ENCODE measurements at places on chromosomes 6 and 20.

- DNase-seq: no peak
These were observed 206.7 kb upstream of the AGPAT4 start for GRCh38 chr6:161480421-161481155.

GRCh38 chr6:125658136-125658535, 91.3 kb upstream of the HEY2 start:
- DNase-seq: no peak

DNA sequence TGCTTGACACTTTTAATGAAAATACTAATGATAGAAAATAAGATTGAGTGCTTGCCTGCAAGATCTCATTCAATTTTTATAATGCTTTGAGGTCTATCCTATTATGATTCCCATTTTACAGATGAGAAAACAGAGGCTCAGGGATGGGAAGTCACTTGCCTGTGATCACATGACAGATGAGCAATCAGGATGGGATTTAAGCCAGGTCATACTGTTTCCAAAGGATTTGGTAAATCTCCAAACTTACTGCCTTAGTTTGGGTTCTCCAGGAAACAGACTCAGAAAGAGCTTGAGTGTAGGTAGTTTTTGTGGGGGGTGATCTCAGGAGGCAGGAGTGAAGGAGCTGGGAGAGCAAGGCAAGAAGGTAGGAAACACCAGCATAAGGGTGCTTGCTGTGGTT, 456.3 kb downstream of the MAFB start:
- DNase-seq: no peak

DNA sequence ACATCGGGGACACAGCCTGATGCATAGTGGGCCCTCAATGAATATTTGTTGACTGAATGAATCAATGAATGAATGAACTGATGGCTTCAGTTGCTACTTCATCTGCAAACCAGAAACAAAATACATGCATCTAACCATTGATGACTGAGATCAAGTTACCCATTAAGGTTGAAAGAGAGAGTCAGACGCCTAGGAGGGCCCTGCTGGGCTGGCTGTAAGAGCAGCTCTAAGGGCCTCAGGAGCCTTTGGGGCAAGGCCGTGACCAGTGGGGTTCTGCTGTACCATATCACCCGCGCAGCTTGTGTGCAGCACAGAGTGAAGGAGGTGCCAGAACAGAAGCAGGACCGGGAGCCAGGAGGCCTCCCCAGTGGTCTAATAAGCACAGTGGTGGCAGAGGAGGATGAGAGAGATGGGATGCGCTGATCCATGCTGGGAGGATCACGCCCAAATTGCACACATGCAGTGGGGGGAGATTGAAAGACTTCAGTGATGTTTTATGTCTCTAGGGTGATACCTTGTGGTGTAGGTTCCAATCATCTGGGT, 96.1 kb upstream of the KCNG1 start:
- DNase-seq: no peak

DNA sequence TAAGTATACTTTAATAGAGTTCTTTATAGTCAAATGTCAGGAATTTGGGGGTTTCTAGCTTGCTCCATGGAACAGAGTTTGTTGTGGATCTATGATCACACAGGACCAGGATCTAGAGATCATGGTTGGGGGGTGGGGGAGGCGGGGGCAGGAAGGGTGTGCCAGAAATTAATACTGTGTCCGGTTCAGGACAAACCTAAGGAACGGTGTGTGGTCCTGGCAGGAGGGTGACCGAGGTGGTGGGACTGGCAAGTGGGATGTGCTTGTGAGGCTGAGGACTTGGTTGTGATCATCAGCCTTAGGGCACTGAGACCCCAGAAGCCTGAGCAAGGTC, 27.9 kb downstream of the GSTA3 start:
- no peak for DNase-seq

- DNase-seq: no peak
These were observed 479.2 kb downstream of the QKI start for GRCh38 chr6:163893609-163894189.

- no peak for DNase-seq
These were observed 8.2 kb downstream of the MAS1L start for GRCh38 chr6:29479560-29479959.

DNA sequence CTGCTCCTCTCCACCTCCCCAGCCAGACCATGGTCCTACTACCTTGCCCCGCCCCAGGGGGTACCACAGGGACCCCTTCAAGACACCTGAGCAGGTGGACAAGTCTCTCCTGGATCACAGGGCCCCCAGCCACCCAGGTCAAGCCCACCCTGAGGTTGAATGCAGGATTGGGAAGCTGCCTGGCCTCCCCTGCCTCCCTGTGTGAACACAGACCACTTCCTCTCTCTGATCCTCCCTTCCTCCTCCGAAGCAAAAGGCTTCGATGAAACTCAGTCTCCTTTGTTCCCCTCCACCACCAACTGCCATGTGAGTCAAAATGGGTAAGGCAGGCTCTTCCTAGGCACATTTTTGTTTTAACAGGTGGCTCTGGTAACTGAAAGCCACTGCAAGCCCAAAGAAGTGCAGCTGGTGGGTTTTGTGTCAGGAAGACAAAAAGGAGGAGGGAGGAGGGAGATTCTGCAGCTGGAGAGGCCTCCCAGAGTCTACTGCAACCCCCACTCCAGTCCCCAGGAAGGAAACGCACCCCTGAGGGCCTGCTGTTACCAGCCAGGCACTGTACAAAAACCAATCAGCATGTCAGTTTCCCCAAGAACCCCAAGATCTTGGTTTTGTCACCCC, 5.4 kb downstream of the ADA start:
- no peak for DNase-seq

- no peak for DNase-seq
These were observed 31.4 kb downstream of the LINC00237 start for GRCh38 chr20:21074605-21075336.

DNA sequence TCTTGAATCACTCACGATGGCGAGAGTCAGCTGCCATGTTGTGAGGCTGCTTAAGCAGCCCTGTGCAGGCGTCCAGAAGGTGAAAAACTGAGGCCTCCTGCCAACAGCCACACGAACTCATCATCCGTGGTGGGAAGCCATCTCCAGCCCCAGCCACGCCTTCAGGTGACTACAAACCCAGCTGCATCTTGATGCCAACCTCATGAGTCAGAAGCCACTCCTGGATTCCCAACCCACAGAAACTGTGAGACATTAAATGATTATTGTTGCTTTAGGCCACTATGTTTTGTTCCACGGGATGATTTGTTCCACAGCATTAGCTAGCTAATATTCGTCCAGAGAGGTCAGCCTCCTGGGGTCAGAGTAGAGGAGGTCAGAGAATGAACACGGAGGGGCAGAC, 80.5 kb downstream of the SNX5 start:
- DNase-seq: no peak

DNA sequence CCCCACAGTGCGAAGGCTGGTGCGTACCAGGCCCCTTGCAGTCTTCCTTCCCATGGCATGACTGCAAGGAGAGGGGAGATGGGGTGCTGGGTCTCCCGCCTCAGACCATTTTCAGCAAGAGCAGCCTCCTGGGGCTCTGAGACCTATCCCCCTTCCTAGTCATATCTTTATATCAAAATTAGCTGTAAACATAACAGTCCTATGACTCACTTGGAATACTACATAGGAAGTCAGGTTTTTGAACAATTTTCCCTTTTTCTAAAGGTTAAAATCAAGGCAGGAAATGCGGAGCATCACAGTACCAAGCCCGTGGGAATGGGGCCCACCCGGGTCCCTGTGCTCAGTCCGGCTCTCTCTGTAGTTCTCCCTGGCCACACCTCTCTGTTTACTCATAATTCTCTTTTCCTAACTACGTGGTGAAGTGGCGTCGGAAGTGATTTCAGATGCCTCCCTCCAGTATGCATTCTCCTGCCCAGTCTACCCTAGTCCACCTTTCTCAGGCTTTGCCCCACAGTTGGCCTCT, 109.8 kb upstream of the TMEM170B start:
- no peak for DNase-seq

- no peak for DNase-seq
These were observed 121.4 kb downstream of the ATXN1 start for GRCh38 chr6:16639684-16640480.

GRCh38 chr20:56788041-56788670, 159.1 kb downstream of the TFAP2C start:
- DNase-seq: no peak

- no peak for DNase-seq
These were observed 1133.3 kb upstream of the ADGRB3 start for GRCh38 chr6:67501755-67502154.

DNA sequence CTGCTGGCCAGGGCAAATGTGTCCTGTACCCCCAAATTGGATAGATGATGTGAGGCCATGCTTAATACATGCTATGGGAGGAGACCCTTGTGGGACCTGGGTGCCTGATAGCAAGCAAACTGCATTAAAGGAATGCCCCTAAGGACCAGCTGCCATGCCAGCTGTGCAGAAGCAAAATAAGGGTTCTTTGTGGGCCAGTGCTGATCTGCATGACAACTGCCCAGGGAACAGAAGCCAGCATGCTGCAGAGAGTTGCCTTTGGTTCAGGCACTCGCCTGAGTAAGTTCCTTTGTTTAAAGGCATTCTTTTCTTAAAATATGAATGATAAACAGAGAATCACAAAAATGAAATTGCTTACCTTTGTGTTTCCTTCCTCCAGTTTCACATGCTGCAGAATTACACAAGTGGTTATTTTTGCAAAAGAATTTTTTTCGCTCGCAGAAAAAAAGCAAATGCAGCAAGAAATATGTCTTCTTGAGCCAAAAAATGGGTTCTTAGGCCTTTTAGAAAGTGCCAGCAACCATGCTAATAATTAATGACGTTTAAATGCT, 6.9 kb upstream of the SYNDIG1 start:
- DNase-seq: no peak

GRCh38 chr6:45838996-45839395, 176.7 kb downstream of the CLIC5 start:
- DNase-seq: no peak

DNA sequence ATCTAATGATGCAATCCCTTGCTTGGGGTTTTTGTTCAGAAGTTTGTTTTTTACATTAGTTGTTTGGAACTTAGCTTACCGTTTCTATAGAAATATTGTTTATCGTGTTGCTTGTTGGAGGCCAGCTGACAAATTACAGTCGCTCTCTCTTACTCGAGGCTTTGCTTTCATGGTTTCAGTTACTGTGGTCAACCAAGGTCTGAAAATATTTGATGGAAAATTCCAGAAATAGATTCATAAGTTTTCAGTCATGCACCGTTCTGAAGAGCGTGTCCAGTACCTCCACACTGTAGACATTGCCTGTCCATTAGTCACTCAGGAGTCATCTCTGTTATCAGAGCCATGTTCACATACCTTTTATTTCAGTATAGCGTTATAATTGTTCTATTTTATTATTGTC, 47.9 kb downstream of the DEK start:
- no peak for DNase-seq

- no peak for DNase-seq
These were observed 10.3 kb downstream of the KCNK5 start for GRCh38 chr6:39218868-39219567.

DNA sequence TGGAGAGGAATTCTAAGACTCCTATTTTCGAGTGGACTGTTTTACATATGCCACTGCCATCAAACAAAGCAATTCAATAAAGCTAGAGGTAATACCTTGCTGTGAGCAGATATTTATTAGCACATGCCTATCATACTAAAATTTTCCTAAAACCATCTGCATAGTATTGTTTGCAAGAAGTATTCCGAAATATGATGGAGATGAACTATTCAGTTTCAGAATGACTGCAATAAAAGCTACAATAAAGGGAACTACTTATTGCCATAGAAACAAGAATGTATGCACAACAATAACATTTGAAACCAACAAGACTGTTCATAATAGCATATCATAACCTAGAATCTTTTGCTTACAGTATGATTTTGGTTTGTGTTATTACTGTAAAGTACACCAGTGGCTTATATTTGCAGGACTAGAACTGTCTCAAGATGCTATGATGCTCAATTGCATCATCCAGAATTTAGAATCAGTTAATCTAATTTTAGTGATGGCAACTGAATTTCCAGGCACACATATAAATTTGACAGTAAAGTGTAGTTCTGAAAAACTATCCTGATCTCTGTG, 144.3 kb downstream of the GRIK2 start:
- no peak for DNase-seq

- DNase-seq: no peak
These were observed 21.8 kb upstream of the MYLK2 start for GRCh38 chr20:31797364-31797763.

GRCh38 chr6:26415791-26416190, 13.7 kb downstream of the BTN3A1 start:
- DNase-seq: no peak

DNA sequence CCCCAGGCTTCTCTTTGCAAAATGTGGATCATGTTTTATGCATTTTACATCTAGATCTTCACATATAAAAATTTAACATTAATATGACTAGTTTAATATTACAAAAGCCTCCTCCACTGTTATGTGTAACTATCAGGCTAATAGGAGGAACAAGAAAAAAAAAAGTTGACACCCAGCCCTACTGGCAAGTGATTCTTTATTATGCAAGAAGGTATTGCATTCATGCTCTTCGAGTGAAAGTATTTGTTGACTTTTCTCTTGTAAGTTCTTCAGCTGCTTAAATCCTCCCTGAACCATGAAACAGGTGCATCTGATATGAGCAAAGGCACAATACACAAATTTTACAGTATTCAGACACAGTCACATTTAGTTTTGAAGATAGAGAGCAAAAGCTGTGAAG, 716 bp upstream of the HLA-DQB2 start:
- no peak for DNase-seq

DNA sequence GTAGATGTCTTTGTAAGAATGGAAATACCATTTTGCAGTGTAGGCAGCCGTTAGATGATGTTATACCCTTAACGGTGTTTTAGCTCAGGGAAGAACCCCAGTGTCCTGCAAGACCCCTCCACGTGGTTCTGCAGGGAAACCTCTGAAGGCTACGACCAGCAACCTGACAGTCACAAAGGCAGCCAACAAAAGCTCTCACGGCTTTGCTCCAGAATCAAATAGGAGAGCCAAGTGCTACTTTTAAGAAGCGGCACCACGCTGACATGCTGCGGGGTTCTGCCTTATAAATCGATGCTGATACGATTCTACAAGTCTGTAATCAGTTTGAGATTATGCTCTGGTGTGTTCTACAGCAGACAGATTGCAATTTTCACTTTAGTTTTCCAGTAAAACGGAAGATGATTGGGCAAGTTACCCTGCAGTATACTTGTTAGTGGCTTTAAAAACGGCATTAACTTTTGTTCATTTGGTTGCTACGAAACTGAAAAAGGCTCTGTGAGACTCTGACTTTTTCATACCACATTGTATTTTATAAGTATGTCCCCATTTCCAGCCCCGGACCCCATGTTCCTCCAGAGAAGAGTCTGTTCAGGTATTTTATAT, 312.9 kb downstream of the SAMD5 start:
- DNase-seq: no peak

- no peak for DNase-seq
These were observed 20.6 kb downstream of the SLC17A9 start for GRCh38 chr20:62972845-62973745.

DNA sequence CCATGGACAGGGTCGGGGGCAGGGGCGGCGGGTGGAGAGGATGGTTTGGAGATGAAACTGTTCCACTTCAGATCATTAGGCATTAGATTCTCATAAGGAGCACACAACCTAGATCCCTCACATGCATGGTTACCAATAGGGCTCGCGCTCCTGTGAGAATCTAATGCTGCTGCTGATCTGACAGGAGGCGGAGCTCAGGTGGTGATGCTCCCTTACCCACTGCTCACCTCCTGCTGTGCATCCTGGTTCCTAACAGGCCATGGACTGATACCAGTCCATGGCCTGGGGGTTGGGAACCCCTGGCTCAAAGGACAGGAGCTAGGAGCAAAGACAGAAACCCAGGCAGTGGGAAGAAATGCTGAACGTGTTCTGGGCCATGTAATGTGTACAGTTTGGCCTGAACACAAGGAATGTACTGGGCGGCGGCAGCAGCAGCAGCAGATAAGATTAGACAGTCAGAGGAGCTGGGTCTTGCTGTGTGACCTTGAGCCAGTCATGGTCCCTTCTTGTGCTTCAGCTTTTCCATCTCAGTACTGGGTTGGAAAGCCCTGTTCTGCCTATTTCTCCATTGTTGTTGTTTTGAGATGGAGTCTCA, 4.7 kb upstream of the SPAG4 start:
- DNase-seq: no peak
